ENCODE measurements at places on chromosomes 4 and X.

- no peak for DNase-seq
Measured at GRCh38 chr4:100872811-100873210, 355.0 kb upstream of the EMCN start.

- DNase-seq: no peak
Measured at GRCh38 chrX:76971393-76972376, 475.5 kb upstream of the FGF16 start.

DNA sequence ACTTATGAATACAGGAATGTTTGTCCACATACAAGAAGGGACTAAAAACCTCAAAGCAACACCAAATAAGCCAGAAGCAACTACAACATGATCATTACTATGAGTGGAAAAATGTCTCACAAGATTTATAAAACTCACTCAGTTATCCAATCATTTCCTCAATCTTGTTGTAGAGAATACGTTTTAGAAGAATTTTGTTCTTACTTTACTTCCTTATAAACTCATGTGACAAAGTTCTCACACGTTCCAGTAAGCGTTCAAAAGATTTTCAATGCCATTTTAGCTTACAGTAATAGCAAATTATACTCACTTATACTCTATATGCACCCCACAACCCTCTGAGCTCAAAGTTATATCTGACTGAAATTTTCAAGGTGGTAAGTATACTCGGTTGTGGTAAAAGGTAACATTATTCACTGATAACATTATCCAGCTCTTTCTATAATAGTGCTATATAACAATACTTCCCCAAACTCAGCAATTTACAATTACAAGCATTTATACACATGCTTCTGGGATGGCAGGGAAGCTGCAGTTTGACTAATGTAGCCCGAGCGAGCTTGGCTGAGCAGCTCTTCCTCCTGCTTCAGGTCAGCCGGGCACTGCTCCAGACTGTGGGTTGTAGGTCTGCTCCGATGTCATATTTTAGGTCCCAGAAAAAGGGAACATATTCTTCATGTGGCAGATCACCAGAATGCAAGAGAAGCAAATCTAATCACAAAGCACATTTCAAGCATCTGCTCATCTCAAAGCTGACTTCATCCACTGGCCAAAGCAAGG, 226.3 kb downstream of the RCHY1 start:
- DNase-seq: no peak

GRCh38 chrX:46040001-46040400, 505.2 kb downstream of the ZNF674 start:
- DNase-seq: no peak

- no peak for DNase-seq
Measured at GRCh38 chrX:12360383-12360782, 222.1 kb downstream of the FRMPD4 start.

Measured in stimulated activated CD8-positive, alpha-beta memory T cell treated with anti-CD3 and anti-CD28 coated beads, Interleukin-7, amount 100 ng/mL, for 1 hour (primary cell).